ENCODE measurements at places on chromosomes 3 and 15. TPM values are rescaled to one million over a fixed set of nuclear protein-coding genes. Genes with fewer than 3 reads are reported as not detected.

GRCh38 chr3:100154171-100154570 is 39.9 kb upstream of the FILIP1L start:
- no peaks in the 10 kb centered on the region for H3K4me1 ChIP-seq
- H3K27me3 ChIP-seq: no peaks in the 10 kb centered on the region
- no peak overlapping the region for H3K4me3 ChIP-seq

IQCH gene
- 0.32 TPM for polyA plus RNA-seq

- no peaks in the 10 kb centered on the region for H3K27me3 ChIP-seq
- H3K36me3 ChIP-seq: no peaks in the 10 kb centered on the region
- H3K4me3 ChIP-seq: peak within 1 kb of the TSS; percentile 100
Observed at GRCh38 chr3:56801662-56802377, at the start of gene ARHGEF3. Gene ARHGEF3, minus strand, starts transcription at chr3:56801949. Its CDS starts 151 bp downstream, at chr3:56801798.

STARD9 gene
- polyA plus RNA-seq: 0.13 TPM

- H3K4me3 ChIP-seq: no peak overlapping the region
- peaks cover 11% of the 10 kb centered on the region for H3K4me1 ChIP-seq
- H3K27me3 ChIP-seq: no peaks in the 10 kb centered on the region
- no peak for DNase-seq
- no peaks in the 10 kb centered on the region for H3K36me3 ChIP-seq
- H3K27ac ChIP-seq: no peak overlapping the region
Observed at GRCh38 chr3:8524656-8525399, 23.2 kb downstream of the LMCD1 start.

DNA sequence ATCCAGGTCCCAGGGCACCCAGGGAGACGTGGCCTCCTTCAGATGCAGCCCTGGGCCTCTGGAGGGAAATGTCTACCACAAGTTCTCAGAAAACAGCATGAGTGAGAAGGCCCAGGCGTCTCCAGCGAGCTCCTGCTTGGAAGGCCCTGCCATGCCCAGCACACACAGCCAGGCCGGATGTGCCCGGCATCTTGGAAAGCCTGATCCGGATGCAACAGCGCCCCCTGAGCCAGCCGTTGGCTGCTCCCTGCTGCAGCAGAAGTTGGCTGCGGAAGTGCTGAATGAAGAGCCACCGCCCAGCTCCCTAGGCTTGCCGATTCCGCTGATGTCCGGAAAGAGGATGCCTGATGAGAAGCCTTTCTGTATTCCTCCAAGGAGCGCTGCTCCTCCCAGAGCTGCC is 856 bp downstream of the NPAP1 start:
- no peaks in the 10 kb centered on the region for H3K4me1 ChIP-seq
- H3K4me3 ChIP-seq: no peak overlapping the region
- H3K36me3 ChIP-seq: no peaks in the 10 kb centered on the region
- H3K27ac ChIP-seq: no peak overlapping the region
- no peaks in the 10 kb centered on the region for H3K27me3 ChIP-seq

BMF gene
- polyA plus RNA-seq: 0.86 TPM

PXYLP1 gene
- 11.1 TPM for polyA plus RNA-seq

- H3K27ac ChIP-seq: no peak overlapping the region
- H3K4me1 ChIP-seq: no peaks in the 10 kb centered on the region
- H3K4me3 ChIP-seq: no peak overlapping the region
- H3K27me3 ChIP-seq: no peaks in the 10 kb centered on the region
- H3K36me3 ChIP-seq: no peaks in the 10 kb centered on the region
- DNase-seq: no peak
Observed at GRCh38 chr15:48493763-48494225, 151.7 kb downstream of the FBN1 start.

- H3K27me3 ChIP-seq: no peaks in the 10 kb centered on the region
- H3K27ac ChIP-seq: no peak overlapping the region
Observed at GRCh38 chr3:136277115-136277514, 27.0 kb downstream of the PCCB start.

MEIS2 gene
- polyA plus RNA-seq: not detected

UACA gene
- not detected for polyA plus RNA-seq

TM4SF1 gene
- not detected for polyA plus RNA-seq

LRRC31 gene
- not detected for polyA plus RNA-seq

- H3K4me1 ChIP-seq: peaks cover 4% of the 10 kb centered on the region
- H3K4me3 ChIP-seq: no peak overlapping the region
- no peaks in the 10 kb centered on the region for H3K36me3 ChIP-seq
Observed at GRCh38 chr3:192834428-192834827, 83.2 kb downstream of the MB21D2 start.

GRCh38 chr3:30256474-30256873 is 349.9 kb upstream of the TGFBR2 start:
- DNase-seq: no peak
- no peak overlapping the region for H3K27ac ChIP-seq
- no peaks in the 10 kb centered on the region for H3K27me3 ChIP-seq
- H3K4me1 ChIP-seq: no peaks in the 10 kb centered on the region
- no peaks in the 10 kb centered on the region for H3K36me3 ChIP-seq

- H3K27ac ChIP-seq: no peak overlapping the region
- H3K36me3 ChIP-seq: no peaks in the 10 kb centered on the region
- no peak for DNase-seq
- no peak overlapping the region for H3K4me3 ChIP-seq
- H3K4me1 ChIP-seq: no peaks in the 10 kb centered on the region
Observed at GRCh38 chr3:58526515-58526957, 10.5 kb downstream of the ACOX2 start.

DNA sequence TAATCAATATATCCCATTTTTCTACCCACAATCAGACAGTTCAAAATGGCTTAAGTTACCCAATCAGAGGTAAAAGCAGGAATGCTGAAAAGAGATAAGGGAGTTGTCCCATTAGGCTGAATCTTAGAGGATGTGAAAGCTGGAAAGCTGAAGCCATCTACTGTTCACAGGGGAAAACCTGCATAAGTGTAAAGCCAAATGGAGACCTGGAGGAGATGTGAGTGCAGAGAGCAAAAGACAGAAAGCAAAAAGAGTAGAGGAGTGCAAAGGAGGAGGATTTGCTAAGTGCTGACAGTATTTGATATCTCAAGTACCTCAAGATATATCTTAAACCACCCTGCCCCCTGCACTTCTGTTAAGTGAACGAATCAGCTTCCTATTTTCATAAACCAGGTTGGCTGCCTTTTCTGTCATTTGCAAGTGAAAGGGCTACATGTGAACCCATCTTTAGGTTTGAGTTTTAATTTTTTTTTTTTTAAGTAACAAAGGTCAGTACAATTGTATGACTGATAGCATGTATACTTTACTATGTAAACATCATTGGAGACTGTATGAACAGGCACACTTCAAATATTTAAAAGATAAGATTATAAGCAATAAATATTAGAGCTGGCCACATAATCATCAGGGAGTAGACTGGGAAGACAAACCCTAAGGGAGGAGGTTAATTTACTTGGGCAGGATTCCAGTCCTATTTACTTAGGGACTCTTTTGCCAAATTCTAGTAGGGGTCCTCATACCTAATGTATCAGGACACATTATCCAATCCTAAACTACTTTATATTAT is 22.8 kb upstream of the P2RY1 start:
- no peak for DNase-seq
- H3K27me3 ChIP-seq: no peaks in the 10 kb centered on the region
- no peaks in the 10 kb centered on the region for H3K4me1 ChIP-seq
- H3K36me3 ChIP-seq: no peaks in the 10 kb centered on the region
- H3K27ac ChIP-seq: no peak overlapping the region

GRCh38 chr3:115804713-115805119 is 181.4 kb downstream of the GAP43 start:
- no peaks in the 10 kb centered on the region for H3K36me3 ChIP-seq
- no peak for DNase-seq
- H3K4me1 ChIP-seq: no peaks in the 10 kb centered on the region

- H3K4me3 ChIP-seq: no peak overlapping the region
- H3K36me3 ChIP-seq: no peaks in the 10 kb centered on the region
- no peak overlapping the region for H3K27ac ChIP-seq
- no peak for DNase-seq
- no peaks in the 10 kb centered on the region for H3K27me3 ChIP-seq
Observed at GRCh38 chr3:193790086-193790990, 197.3 kb downstream of the OPA1 start.

- no peak overlapping the region for H3K27ac ChIP-seq
- no peak overlapping the region for H3K4me3 ChIP-seq
- no peaks in the 10 kb centered on the region for H3K36me3 ChIP-seq
- H3K4me1 ChIP-seq: no peaks in the 10 kb centered on the region
- DNase-seq: no peak
Observed at GRCh38 chr3:8800016-8800415, 30.6 kb upstream of the OXTR start.

ACKR2 gene
- 0.35 TPM for polyA plus RNA-seq

RAP2B gene
- 17.6 TPM for polyA plus RNA-seq

DNA sequence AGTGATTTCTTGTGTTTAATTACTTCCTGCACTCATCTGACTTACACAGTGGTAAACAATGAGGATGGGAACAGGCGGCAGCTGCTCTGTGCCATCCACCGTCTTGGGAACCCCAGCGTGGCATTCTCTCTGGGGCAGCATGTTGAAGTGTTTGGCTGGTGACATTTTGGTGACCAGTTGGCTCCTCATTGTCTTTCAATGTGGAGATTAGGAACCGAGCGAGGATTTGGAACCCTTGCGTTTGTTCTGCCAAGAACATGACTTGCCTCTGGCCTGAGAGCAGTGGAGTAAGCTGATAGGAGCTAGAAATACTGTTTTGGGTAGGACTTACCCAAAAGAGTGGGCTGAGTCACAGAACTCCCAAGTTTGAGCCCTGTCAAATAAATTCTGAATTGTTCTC is 88.8 kb downstream of the IGF1R start:
- peaks cover 3% of the 10 kb centered on the region for H3K4me1 ChIP-seq
- H3K36me3 ChIP-seq: no peaks in the 10 kb centered on the region
- H3K27me3 ChIP-seq: no peaks in the 10 kb centered on the region
- no peak overlapping the region for H3K4me3 ChIP-seq
- DNase-seq: no peak

DNA sequence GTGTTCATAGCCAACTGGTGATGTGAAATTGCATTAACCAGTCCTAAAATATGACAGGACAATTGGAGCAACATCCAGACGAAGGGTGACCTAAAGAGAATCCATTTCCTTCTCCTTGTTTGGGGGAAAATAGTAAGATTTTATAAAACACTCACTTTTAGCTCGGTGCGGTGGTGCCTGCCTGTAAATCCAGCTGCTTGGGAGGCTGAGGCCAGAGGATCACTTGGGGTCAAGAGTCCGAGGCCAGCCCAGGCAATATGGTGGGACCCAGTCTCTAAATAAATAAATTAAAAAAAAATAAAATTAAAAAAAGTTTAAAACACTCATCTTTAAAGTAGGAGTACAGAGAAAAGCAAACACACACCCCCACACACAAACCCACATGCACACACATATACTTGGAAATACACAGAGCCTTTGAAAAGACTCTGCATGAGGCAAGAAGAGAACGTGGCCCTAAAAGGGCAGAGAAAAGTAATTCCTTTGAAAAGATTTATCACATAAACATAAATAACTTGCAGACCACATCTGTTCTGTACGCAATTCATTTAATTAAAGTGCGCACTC is 14.1 kb upstream of the LOXL1 start:
- no peaks in the 10 kb centered on the region for H3K27me3 ChIP-seq
- no peak overlapping the region for H3K27ac ChIP-seq
- peaks cover 3% of the 10 kb centered on the region for H3K36me3 ChIP-seq
- no peak overlapping the region for H3K4me3 ChIP-seq
- peaks cover 6% of the 10 kb centered on the region for H3K4me1 ChIP-seq

GRCh38 chr3:55329849-55330248 is 157.3 kb downstream of the WNT5A start:
- no peaks in the 10 kb centered on the region for H3K27me3 ChIP-seq
- H3K4me1 ChIP-seq: no peaks in the 10 kb centered on the region
- H3K4me3 ChIP-seq: no peak overlapping the region
- H3K27ac ChIP-seq: no peak overlapping the region

LCTL gene
- polyA plus RNA-seq: not detected

OIP5 gene
- polyA plus RNA-seq: 0.94 TPM

CLK3 gene
- 75.4 TPM for polyA plus RNA-seq

DNA sequence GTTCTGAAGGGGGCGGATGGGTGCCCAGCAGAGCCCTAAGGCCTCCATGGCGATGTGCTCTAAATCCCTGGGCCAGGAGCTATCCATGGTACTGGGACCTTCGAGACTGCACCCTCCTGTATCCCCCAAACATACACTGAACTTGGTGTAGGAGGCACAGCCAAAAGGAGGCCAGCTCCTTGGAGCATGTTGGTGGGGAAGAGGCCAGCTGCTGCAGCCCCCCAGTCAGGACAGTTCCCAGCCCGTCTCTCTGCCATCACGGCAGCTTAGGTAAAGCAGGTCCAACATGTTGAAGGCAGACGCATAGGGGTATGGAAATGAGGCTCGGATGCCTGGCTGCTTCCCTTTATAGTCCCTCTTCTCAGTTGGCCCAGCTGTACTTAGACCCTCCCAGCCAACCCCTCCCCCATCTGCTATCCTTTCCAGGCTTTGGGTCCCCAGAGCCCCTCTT is 1.8 kb downstream of the CAMKV start:
- H3K4me3 ChIP-seq: no peak overlapping the region
- peaks cover 8% of the 10 kb centered on the region for H3K27me3 ChIP-seq
- no peak overlapping the region for H3K27ac ChIP-seq

CKMT1A gene
- not detected for polyA plus RNA-seq

- no peak for DNase-seq
- H3K4me1 ChIP-seq: peaks cover 99% of the 10 kb centered on the region
- H3K4me3 ChIP-seq: peak overlapping the region; percentile 39
- H3K27me3 ChIP-seq: no peaks in the 10 kb centered on the region
- peak overlapping the region; percentile 88 for H3K27ac ChIP-seq
Observed at GRCh38 chr15:67080900-67081431, 15.6 kb downstream of the SMAD3 start.

GRCh38 chr15:76871930-76872329 is 33.2 kb downstream of the SCAPER start:
- no peak overlapping the region for H3K27ac ChIP-seq
- H3K27me3 ChIP-seq: no peaks in the 10 kb centered on the region
- no peak overlapping the region for H3K4me3 ChIP-seq
- peaks cover 11% of the 10 kb centered on the region for H3K36me3 ChIP-seq
- DNase-seq: no peak

DNA sequence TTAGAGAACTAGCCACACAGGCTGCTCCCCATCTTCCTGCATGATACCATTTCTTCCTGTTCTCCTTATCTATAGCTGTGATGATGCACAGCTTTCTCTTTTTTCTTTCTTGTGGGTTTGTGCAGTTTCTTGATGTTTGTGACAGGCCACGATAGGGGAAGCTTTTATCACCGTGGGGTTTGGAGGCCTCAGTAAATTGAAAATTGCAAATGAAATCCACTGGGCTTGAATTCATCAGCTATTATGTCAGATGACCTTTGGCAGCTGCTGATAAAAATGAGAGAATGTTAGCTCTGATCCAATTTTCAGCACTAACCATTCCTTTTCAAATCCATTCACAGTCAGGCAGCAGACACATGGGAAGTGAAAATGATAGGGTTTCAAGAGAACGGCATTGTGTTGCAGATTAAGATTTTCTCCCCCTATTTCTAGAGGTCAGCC is 176.9 kb upstream of the SOX2 start:
- H3K27me3 ChIP-seq: no peaks in the 10 kb centered on the region
- no peak for DNase-seq
- H3K27ac ChIP-seq: no peak overlapping the region

- H3K36me3 ChIP-seq: peaks cover 79% of the 10 kb centered on the region
- no peaks in the 10 kb centered on the region for H3K27me3 ChIP-seq
- peaks cover 91% of the 10 kb centered on the region for H3K4me1 ChIP-seq
- H3K4me3 ChIP-seq: peak overlapping the region; percentile 51
- DNase-seq: no peak
Observed at GRCh38 chr15:38533416-38533915, 31.1 kb downstream of the RASGRP1 start.

AGBL1 gene
- not detected for polyA plus RNA-seq

RHOV gene
- polyA plus RNA-seq: 0.09 TPM

SUSD5 gene
- polyA plus RNA-seq: not detected
